NCI-H1048 (cell line): ENCODE measurements at places on chromosomes 7 and 10.

- no peak for DNase-seq
These were observed 657 bp upstream of the TMEM178B start for GRCh38 chr7:141073173-141073640.

DNA sequence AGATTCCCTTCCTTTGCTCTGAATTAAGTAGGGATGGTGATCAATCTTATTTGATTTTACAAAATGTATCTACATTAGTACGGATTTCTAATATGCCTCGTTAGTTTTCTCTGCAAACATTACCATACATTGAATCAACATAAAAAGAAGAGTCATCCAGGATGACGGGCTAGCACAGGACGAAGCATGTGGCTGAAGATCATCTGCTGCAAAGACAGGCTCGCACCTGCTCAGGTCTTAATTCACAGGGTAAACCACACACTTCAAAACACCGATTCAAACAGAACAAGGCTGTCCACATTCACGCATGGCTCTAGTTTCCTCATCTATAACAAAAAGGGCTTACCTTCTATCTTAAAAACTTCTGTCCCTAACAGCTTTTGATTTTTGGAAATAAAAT is 323.0 kb downstream of the PARD3 start:
- no peak for DNase-seq

GRCh38 chr7:155107126-155107525 is 37.0 kb downstream of the HTR5A start:
- no peak for DNase-seq

DNA sequence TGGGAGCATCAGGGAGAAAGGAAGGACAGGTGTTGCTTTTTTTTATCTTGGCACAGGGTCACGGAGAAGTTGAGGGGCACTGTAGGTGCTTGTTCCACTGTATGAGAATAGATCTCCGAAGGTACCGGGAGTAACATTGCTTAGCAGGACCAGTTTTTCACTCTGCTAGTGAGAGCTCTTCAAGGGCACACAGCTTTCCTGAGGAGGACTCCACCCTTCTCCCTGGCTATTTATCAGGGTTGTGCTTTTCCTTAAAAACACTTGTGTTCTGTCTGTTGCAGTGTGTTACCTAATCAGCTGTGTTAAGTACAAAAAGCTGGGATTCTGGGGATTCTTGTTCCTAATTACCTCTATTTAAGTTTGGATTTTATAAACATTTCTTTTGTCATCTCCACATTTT is 160.5 kb downstream of the SND1 start:
- no peak for DNase-seq

DNA sequence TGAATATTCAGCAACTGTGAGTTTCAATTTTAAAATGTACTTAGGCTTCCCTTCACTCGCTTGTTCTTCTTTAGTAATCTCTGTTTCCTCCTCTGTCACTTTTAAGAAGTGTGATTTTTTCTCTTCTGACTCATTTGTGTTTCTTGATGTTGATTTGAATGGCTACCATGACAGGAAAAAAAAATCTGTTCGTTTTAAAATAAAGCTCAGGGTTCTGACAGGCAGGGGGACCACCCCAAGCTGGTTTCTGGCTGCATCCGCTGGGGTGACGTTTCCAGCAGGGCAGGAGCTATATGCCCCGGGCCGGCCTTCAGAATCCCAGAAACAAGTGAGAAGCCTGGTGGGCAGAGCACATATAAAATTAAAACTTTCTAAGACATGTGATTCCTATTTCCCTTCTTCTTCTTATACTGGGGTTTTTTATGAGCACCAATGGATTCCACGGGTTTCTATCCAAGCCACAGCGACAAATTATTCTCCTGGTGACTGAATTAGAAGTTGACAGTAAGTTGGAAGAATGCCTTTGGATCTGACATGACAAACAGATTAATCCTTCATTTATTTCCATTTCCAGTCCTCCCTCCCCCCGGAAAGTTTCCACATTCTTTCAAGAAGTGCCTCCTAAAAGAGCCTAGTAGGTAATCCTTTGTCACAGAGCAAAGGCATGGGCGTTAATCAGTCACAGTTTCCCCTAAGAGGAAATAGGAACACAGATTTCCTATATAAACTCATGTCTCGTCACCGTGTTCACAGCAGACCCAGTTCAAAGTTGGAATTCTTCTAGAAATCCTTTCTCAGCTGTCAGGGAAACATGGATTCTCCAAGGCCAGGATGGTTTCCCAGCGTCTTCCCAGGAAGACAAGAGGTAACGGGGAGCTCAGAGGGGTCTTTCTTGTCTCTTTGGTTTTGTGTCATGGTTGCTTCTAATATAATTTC is 79.9 kb downstream of the PTPRE start:
- DNase-seq = no peak

GRCh38 chr10:110619514-110620397 is 24.4 kb upstream of the RBM20 start:
- no peak for DNase-seq

DNA sequence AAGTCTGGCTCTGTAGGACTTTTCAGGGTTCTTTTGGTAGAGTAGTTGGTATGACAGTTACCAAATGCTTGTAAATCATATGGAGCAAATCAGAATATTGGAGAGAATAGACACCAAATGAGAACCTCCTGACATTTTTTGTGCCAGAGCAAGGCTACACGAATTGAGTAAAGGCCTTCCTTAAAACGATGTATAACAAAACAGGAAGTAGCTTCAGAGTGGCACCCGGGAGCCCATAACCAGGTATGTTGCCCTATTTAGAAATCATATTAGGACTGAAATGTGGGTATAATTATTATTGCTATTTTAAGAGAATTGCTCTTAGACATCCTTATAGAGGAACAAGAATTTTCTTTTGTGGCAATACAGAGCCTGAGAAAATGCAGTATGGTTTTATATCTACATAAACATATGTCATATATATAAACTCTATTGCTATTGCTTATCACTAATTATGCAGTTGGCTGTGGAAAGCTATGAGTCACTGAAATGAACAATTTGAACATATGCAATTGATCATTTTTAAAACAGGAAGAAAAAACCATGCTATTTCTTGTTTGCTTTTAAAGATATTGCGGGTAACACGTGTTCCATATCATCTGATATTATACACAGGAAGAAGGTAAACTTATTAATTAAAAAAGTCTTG is 197.4 kb upstream of the MTPN start:
- DNase-seq = no peak

DNA sequence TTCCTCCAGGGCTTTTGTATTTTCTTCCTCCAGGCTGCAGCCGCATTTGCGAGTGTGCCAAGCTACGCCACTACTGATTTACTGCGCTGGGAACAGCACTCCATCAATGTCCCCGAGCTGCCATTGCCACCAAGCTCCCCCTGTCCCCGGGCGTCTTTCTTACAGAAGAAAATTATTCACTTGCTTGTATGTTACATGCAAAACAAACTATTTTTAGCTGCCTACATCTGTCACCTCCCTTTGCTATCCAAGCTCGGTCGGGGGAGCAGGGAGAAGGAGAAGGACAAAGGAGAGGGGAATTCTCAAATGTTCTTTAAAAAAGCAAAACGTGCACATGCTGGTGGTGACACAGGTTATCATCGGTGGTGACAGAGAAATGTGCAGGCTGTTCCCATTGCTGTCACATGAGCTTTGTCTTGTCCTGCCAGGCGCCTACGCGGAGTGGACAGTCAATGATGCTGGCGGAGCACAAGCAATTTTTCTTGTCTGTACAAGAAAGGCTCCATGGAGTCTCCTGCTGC is 93.1 kb downstream of the ADARB2 start:
- no peak for DNase-seq

- DNase-seq = no peak
These were observed 10.1 kb downstream of the RAB18 start for GRCh38 chr10:27514243-27514642.

- DNase-seq = no peak
These were observed 156.1 kb upstream of the PLXDC2 start for GRCh38 chr10:19659920-19660655.

GRCh38 chr7:33650828-33651227 is 254.5 kb upstream of the BMPER start:
- no peak for DNase-seq

- no peak for DNase-seq
These were observed 49.4 kb upstream of the MSRB2 start for GRCh38 chr10:23046027-23046426.

- no peak for DNase-seq
These were observed 705.2 kb upstream of the IGFBP3 start for GRCh38 chr7:46626261-46626660.

- DNase-seq = no peak
These were observed 16.2 kb downstream of the PFKFB3 start for GRCh38 chr10:6218692-6219493.

DNA sequence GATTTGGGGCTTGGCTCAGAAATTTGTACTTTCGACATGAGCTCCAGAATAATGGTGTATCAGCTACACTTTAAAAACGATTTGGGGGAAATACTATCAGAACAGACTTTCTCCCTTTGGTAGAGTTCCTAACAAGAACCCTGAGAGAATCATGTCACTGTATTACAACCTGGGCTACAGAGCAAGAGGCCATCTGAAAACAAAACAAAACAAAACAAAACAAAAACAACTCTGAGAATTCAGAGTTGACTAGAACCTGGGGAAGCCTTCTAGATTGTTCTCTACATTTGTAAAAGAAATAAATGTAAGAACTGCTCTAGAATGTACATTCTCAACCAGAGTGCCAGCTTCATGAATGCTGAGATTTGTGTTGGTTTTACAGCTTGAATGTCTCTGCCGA is 262.6 kb upstream of the SEMA3D start:
- DNase-seq = no peak

GRCh38 chr7:140214075-140214684 is 37.4 kb upstream of the KDM7A start:
- DNase-seq = no peak

GRCh38 chr10:112524641-112525040 is 77.6 kb downstream of the VTI1A start:
- DNase-seq = no peak

DNA sequence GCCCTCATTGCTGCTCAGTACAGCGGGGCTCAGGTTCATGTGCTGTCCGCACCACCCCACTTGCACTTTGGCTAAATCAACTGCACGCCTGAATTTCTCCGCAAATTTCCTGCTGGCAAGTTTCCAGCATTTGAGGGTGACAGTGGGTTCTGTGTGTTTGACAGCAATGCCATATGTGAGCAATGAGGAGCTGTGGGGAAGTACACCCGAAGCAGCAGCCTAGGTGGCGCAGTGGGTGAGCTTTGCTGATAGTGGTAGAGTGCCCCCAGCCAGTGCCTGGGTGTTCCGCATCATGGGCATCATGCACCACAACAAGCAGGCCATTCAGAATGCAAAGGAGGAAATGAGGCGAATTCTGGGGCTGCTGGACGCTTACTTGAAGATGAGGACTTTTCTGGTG is 103.9 kb upstream of the POT1 start:
- DNase-seq = no peak

GRCh38 chr10:49223205-49223604 is 35.0 kb upstream of the TMEM273 start:
- no peak for DNase-seq

- no peak for DNase-seq
These were observed 87.5 kb downstream of the ANKRD7 start for GRCh38 chr7:118312051-118312450.

DNA sequence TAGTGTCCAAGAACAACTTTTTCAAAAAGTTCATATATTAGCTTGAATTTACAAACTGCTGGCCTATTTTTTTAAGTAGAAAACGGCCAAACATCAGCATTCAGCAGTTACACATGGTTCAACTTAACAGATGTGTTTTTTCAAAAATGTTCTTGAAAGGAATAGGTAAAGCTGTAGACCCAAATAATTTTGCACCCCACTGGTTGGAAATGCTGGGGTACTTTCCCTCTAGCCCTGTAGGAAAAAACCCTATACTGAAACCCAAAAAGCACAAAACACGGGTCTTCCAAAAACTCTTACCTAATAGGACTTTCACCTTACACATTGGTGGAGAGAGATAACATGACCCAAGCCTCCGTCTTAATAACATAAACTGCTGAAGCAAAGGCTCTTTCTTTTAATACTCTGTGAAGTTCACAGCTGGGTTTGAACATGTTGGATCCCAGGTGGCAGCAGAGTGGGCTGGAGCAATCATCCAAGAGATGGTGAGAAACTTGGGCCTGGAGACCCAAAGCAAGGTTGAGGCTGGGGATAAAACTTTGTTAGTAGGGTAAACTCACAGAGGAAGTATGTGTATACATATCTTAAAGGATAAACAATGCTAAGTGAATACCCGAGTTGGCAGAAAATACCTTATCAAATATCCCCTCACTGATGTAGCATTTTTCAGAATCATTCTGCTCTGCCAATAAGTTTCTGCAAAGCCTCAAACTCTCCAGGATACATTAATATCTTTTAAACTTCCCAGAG is 629 bp upstream of the DNAJC9 start:
- DNase-seq = no peak

DNA sequence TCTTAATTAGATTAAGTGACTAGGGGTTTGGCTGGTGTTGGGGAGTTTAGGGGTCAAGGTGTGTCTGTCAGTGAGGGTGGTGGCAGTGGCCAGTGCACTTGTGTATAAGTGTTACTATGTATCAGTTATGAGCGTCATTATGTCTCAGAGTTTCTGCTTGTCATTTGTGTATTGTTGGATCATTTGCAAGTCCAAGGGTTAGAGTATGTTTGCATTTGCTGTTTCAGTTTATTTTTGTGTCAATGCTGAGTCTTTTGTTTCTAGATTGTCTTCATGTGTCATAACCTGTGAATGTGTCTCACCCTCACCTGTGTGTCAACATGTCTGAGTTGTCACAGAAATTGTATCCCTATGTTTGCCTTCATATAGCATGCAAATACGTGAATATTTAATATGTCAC is 97.5 kb upstream of the PAX2 start:
- DNase-seq = no peak

GRCh38 chr7:96174812-96175211 is 147.1 kb downstream of the SLC25A13 start:
- DNase-seq = no peak
